Stimulated activated CD4-positive, alpha-beta T cell treated with anti-CD3 and anti-CD28 coated beads, Interleukin-1b, Interleukin-23, amount 100 ng/mL, for 1 hour (primary cell): ENCODE measurements at places on chromosomes 1 and 21.

DNA sequence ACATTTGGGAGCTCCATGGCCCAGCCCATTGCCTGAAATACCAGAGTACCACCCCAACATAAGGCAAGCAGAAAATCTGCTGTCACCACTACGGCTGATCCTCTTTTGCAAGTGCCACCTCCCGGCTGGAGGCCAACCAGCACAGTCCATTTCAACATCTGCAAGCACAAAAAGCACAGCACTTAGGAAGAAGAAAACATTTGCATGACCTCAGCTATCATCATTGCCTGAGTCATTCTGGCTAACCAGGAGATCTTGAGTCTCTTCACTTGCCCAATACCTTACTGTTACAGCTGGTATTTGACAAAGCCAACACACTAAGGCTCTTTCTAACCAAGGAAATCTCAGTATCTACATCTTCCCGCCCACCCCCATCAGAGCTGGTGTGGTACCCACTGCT lies 55.9 kb downstream of the NEK7 start:
- DNase-seq: no peak

DNA sequence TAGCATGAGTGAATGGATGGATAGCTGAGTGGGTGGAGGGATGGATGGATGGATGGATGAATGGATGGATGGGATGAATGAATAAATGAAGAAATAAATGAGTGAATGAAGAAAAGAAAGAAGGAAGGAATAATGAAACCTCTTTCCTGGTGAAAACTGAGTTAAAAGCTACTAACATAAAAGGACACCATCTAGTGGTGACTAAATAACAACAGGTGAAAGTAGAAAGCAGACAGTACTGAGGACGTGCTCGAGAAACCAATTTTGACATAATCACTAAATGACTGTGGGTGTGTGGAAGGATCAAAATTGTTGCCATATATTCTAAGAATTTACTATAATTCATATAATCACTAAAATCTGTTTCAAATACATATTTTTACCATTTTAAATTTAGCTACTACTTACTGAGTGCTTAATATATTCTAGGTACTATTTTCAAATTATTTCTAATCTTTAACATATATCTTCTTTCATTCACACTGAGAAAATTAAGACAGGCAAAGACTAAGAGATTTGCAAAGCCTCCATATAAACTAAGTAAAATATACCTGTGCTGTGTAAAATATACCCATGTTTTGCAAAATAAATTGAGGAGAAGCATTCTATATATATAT lies 522.9 kb downstream of the LRRIQ3 start:
- DNase-seq: no peak

DNA sequence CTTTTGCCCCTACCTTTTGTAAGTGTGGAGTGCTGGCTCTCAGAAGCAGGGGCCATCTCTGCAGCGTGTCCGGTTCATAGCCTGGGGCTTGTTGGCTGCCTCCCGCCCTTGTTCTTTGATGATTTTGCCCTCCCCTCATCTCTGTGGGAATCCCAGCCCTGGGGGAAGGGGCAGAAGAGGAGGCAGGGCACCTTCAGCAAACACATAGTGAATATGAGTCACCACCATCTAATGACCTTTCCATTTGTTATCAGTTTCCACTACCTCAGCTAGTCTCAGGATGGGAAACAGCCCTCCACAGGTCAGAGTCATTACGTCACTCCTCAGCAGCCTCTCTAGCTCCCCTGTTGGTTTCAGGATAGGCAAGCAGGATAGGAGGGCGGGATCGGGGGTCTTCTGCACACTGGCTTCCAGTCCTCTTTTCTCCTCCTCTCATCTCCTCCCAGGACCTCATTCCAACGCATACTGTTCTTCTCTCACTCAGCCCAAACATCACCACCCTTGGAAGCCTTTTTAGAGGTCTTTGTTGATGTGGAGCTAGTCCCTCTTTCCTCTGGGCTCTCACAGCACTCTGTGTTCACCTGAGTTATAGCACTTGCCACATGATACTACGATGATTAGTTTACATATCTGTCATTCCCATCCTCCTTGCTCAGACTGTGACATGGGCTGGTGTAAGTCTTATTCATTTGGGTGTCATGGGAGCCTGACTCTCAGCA lies 15.8 kb downstream of the GADD45A start:
- no peak for DNase-seq

DNA sequence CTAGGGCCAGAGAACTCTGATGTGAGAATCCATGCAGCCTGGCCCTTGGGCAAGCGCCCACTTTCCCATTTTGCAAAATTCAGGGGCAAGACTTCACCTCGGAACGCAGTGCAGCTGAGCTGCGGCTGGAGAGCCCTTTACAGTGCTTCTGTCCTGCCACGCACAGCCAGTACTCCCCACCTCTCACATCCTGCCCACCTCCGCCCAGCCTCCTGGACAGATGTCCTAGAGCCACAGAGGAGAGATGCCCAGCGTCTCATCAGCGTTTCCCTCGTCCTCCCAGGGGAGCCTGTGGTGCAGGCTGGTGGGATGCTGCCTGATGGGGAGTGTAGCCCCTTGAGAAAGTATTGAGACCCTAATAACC lies 29.6 kb downstream of the RUNX3 start:
- DNase-seq: no peak

DNA sequence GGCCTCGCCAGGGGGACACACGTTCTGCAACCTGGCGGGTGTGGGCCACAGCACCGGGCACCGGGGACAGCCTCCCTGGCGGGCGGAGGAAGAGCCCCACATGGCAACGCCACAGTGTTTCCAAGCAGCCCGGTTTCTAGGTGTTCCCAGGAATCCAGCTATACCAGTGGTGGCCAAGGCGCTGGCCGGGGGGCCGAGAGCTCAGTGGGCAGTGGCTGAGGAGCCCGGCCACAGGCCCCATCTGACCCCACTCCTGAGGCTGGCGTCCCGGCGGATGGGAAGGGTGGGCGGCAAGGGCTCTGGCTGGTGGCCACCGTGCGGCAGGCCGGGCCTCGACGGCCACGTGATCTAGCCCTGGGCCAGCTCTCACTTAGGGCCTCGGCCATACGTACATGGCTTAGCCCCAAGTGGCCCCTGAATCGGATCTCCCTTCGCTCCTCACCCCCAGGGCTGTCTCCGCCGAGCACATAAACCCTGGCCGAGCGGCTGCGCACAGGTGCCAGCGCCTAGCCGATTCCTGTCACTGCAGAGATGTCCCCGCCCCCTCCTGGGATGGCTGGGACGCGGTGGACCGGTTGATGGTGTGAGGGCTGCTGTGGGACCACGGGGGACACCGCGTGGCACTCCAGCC lies 68.7 kb downstream of the MORN1 start:
- DNase-seq: no peak

DNA sequence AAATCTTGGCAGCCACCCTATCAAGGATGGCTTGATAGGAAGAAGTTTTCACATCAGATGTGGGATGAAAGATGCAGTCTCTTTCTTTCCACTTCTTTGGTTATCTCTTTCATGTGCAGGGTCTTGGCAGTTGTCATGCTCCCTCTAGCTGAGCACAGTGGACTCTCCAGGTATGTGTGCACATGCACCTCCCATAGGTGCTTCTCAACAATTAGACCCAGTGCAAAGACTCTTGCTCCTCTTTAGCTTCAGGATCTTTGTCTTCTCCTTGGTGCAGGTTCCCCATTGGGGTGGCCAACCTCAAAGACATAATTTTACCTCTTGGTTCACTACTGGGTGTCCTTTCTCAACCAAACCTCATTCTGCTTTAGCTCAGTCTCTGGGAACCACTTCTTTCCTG lies 80.7 kb downstream of the TBX15 start:
- no peak for DNase-seq

DNA sequence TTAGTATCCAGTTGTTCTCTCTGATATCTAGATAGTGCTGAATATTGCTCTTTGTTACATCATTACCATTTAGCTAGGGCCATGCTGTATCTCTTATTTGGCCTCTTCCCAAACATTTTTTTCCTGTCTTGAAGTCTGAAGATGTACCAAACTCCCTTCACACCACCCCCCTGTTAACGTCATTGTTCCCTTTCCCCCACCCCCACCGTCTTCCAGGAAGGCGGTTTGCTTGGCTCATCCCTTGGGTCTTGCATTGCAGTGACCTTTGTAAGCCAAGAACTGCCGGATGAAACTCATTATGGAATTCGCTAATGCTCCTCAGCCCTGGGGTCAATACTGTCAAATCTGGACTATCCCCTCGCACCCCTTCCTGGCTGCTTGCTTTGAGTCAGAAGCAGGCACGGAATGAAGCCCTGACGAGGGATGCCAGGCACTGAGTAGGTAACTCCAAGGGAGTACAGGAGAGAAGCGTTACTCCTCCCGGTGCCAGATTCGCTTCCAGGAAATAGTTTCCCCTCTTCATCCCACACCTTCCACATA lies 283.1 kb downstream of the TM2D1 start:
- no peak for DNase-seq

GRCh38 chr1:29639741-29640427 lies 403.6 kb downstream of the PTPRU start:
- DNase-seq: no peak

GRCh38 chr1:201349092-201349491 lies 28.4 kb downstream of the TNNT2 start:
- no peak for DNase-seq

- no peak for DNase-seq
Observed at GRCh38 chr1:173798078-173798477, 26.4 kb upstream of the DARS2 start.

- no peak for DNase-seq
Observed at GRCh38 chr21:42219606-42220137, 732 bp downstream of the ABCG1 start.

GRCh38 chr1:210445485-210445884 lies 116.8 kb downstream of the HHAT start:
- no peak for DNase-seq

DNA sequence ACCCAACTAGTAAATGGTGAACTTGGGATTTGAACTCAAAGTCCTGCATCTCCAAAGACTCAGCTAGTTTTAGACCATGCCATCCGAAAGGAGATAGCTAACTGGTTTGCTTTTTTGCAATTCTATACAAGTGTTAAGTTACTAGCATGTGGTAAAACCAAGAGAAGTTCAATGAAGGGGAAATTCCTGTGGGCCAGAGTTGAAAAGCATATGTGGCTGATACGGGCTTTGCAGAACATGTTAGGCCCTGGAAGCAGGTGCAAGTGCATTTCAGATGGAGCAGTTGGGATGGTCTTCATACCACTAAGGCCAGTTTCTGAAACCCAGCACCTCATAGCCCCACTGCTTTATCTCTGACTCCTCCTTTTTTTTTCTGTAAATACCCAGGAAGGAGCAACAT lies 620.9 kb downstream of the PLPP3 start:
- no peak for DNase-seq

DNA sequence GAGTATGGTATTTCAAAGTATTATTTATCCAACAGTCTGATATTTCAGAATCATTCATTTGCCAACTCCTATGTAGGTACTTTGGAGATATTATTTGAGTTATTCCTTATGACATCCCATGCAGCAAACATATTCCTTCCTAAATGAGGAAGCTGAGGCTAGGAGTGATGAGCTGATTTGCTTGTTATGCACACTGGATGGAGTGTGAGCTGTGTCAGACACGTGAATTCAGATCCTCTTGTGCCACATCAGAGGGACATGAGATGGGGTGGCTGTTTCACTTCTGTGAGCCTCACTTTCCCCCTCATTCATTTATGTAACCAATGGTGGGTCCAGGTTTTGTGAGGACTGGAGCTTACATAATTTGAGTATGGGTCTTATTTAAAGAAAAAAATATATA lies 215.9 kb downstream of the DISC1 start:
- DNase-seq: no peak

- no peak for DNase-seq
Observed at GRCh38 chr1:86750076-86750475, 45.7 kb downstream of the SH3GLB1 start.

DNA sequence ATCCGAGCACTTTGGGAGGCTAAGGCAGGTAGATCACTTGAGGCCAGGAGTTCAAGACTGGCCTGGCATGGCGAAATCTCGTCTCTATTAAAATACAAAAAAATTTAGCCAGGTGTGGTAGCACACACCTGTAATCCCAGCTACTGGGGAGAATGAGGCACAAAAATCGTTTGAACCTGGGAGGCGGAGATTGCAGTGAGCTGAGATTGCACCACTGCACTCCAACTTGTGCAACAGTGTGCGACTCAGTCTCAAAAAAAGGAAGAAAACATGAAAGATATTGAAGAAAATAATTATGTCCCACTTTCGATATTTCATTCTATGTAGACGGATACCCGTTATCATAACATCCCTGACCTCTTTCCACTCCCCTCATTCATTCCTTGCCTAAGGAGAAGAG lies 19.2 kb downstream of the TUT4 start:
- DNase-seq: no peak

DNA sequence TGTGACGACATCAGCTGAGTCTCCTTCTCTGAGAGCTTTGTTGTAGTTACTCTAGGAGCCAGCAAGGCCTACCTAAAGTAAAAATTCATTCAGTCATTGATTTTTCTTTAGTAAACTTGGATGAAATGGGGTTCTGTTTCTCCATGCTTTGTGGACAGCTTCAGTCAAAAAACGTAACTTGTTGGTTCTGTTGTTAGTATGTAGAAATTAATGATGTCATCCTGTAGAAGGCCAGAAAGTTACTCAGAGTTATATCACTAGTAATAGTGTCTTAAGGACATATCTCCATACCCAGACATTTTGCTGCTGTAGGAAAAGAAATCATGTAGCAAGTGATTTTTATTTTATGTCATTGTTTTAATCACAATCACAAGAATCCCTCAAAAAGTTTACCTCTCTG lies 43.0 kb downstream of the KDM1A start:
- DNase-seq: no peak

DNA sequence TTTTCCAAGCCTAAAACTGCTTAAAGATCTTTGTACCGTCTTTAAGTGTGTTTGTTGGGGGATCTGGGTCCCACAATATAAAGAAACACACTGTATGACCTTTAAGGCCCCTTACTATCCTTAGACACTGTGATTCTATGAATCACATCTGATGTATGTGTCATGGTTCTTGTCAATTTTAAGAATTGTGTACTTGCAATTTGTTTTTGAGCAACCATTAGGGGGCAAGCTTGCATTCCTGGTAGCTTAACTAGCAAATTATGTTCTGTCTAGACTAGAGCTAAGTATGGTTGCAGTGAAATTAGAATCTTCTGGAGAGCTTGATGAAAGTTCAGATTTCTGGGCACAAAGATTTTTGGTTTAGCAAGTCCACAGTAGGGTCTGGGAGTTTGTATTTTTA lies 219.5 kb downstream of the TPR start:
- no peak for DNase-seq

DNA sequence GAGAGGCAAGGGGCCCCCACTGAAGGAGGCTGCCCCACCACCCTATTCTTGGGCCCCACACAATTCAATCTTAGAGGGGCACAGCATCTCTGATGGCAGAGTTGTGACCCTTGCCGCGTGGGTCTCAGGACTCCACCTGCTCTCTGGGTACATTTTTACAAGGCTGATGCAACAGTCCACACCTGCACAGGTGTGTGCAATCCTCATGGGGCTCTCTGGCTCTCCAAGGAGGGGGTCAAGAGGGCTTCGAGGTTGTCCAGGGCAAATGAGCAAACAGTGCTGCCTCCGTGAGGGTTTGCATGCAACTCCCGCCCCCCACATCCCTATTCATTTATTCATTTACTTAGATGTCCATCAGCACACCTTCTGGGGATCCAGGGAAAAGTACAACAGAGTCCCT lies 81.6 kb upstream of the IFFO2 start:
- no peak for DNase-seq

- DNase-seq: no peak
Observed at GRCh38 chr1:22935433-22935832, 37.2 kb downstream of the LACTBL1 start.
